Dermis blood vessel endothelial cell (primary cell): ENCODE measurements at places on chromosomes 5 and 9.

DNA sequence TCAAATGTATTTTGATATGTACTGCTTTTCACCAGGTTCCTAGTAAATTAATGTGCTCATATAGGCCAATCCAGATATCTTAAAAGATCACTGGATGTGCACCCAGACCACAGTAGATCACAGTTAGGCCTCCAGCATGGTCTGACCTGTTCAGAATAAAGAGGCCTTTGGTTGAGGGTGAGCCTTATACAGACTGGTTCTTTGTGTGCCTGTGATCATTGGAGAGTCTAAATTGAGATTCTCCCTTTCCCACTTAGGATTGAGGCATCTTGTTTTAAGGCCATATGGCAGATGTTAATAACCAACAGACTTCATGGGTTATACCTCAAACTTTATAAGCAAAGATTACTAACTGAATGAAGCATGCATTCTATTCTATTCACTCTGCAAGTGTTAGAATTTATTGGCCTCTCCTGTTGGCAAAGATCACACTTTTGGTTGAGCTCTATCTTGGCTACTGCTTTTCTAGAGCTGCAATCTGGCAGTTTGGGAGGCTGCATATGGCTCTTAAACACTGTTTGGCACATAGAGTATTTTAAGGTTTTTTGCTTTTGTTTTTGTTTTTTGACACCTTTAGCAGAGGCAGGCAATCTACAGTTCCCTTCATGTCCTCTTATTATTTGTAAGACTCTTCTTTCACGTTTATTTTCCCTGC is 8.5 kb downstream of the CHSY3 start:
- DNase-seq: no peak

DNA sequence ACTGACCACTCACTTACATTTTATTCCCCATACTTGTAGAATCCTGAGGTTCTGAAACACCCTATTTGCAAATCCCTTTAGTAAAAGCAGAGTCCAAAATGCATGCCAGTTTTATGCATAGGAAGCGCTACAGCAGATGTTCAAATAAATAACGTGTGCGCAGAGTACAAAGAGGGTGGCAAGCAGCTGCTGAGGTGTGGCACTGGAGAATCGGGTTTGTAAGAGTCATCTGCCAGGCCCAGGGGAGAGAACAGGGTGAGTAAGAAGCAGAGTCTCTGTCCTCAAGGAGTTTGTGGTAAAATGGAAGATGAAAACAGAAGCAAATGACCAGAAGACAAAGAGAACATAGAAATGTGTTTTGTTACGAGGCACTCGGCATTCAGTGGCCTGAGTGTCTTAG is 288.8 kb downstream of the GLIS3 start:
- no peak for DNase-seq

GRCh38 chr5:32182463-32183063 is 8.4 kb upstream of the GOLPH3 start:
- DNase-seq: no peak

- DNase-seq: peak; percentile 56
These were observed 22.2 kb downstream of the SHB start for GRCh38 chr9:38046661-38047300.

DNA sequence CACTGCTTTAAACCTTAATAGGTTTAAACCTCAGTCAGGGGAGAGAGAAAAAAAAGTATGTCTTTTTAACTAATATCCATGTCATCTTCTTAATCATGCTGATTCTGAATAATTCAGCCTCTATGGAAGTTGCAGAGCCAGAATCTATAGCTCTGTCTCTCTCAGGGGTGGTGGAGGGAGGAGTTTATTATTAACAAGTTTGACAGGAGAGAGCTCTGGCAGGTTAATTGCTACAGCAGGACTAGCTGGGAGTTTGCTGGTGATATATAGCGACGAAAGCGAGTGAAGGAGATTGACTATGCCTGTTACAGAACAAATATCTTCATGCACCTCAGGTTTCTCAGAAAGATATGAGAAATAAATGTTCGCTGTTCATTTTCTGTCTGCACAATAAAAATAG is 586.4 kb downstream of the TLE4 start:
- no peak for DNase-seq

GRCh38 chr9:81394881-81395675 is 294.3 kb downstream of the TLE1 start:
- peak; percentile 47 for DNase-seq

GRCh38 chr5:14773588-14773987 is 98.0 kb downstream of the ANKH start:
- DNase-seq: no peak

- no peak for DNase-seq
These were observed 126.1 kb downstream of the FBXO38 start for GRCh38 chr5:148509893-148510292.

DNA sequence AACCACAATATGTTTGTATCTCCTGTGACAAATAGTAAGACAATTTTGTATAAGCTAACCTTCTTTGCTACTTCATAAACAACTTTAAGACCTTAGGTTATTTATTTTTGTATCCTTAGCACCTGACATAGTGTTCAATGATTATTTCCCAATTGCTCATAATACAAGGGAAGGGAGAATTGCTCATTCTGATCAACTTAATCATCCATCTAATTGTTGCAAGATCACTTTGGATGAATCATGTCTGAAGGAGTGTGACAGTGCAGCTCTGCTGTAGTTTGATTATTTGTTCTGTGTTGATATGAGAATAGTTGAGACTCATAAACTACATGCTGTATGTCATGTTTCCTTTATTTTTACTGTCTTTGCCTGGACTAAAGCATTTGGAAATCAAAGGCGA is 721.3 kb upstream of the SEMA6A start:
- no peak for DNase-seq

DNA sequence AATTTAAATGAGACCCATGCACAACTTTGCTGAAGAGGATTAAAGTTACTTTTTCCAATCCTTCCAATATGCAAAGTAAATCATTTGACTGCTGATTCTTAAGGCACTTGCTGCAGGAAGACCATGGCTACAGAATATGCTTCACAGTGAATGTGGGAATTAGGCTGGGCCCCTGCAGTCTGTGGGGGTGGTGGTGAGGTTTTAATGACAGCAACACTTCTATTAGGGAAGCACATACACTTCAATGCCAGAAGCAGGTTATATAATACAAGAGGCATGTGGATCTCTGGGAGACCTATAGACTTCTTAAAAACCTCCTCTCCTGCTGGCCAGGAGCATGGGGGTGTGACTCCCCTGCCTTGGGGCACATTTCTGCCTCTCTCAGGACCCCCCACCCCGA is 124.5 kb upstream of the KLF9 start:
- no peak for DNase-seq

DNA sequence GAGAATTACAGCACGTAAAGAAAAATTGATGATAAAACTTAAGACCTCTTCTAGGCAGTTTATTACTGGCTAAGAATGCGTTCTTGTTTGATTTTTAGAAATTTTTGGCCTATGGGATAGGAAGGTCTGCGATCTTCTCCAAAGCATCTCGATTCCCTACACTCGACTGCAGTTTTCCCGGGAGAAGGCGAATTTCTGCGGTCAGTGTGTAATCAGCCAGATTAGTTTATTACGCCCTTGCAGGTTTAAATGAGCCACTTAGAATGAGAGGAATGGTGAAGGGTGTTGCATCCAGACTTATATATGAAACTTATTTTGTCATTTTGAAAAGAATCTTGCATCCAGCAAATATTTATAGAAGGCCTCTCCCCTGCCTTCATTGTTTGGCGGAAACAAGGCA is 1.2 kb downstream of the MTAP start:
- DNase-seq: no peak

- DNase-seq: peak; percentile 92
These were observed 1.6 kb upstream of the NR4A3 start for GRCh38 chr9:99819856-99820684.

- DNase-seq: no peak
These were observed 512.6 kb downstream of the BNC2 start for GRCh38 chr9:16357828-16358227.

DNA sequence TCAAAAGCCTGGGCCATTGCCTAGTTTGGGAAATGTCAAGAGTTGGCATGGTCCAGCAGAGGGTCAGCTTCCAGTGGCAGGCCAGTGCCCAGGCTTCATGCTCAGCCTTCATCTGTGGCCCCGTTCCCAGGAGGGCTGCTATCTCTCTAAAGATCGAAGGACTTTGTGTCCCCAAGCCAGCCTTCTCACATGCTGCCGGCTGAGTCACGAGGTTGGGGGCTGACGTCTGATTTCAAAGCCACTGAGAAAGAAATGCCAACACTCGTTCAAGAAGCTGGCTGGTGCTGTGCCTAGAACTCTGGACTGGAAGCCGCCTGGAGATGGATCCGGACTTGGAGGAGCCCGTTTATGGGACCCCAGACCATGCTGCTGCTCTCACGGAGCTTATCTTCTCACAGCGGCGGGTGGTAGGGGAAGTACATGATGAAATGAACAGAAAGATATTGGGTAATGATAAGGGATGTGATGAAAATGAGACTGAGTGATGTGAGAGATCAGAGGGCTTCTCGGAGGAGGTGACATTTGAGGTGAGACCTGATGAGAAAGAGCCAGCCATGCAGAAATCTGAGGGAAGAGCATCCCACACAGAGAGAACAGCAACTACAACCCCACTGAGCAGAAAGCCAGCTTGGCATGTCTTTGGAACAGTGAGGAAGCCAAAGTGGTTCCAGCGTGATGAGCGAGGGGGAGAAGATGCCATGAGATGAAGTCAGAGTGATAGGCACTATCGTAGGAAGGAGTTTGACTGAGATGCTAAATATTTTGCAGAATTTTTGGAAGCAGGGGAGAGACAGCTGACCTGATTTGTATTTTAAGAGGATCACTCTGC is 54.9 kb upstream of the BOD1 start:
- no peak for DNase-seq
